CD4-positive, alpha-beta T cell treated with Interferon alpha-2 for 1 hour (primary cell): ENCODE measurements at places on chromosomes 5 and 9.
A peak's percentile ranks its signal among the peaks of the same experiment; 100 is the strongest.

- no peak for DNase-seq
Observed at GRCh38 chr5:37991301-37992299, 151.8 kb upstream of the GDNF start.

DNA sequence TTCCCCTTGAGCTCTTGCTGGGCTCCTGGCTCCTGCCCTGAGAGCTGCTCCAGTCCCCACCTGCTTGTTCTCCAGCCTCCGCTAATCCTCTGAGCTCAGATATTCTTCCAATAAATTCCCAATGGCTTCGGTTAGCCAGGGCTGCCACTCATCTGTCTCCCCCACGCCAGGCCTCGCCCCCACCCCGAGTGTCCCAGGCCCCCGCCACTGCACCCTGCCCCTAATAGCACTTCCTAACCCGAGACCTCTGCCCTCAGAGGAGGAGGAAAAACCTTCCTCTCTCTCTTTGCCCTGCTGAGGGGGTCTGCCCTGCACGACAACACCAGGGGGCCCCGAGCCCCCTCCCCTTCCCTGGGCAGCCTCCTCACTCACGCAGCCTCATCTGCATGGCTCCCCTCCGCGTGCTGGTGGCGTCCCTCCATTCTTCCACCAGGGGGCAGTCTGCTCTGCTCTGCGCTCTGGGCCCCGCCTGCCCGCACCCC is 5.4 kb upstream of the LCN15 start:
- peak; percentile 65 for DNase-seq

- DNase-seq, result no peak
Observed at GRCh38 chr5:78215565-78215964, 78.9 kb downstream of the AP3B1 start.

- DNase-seq, result no peak
Observed at GRCh38 chr5:158811350-158811749, 288.4 kb downstream of the EBF1 start.

GRCh38 chr9:92325991-92326500 is 293 bp downstream of the CENPP start:
- no peak for DNase-seq

GRCh38 chr5:142621227-142621626 is 64.7 kb downstream of the FGF1 start:
- no peak for DNase-seq

- DNase-seq, result no peak
Observed at GRCh38 chr9:108696156-108696555, 159.6 kb downstream of the ACTL7B start.
